ENCODE measurements at places on chromosomes 6 and 20.
A peak's percentile ranks its signal among the peaks of the same experiment; 100 is the strongest.

DNA sequence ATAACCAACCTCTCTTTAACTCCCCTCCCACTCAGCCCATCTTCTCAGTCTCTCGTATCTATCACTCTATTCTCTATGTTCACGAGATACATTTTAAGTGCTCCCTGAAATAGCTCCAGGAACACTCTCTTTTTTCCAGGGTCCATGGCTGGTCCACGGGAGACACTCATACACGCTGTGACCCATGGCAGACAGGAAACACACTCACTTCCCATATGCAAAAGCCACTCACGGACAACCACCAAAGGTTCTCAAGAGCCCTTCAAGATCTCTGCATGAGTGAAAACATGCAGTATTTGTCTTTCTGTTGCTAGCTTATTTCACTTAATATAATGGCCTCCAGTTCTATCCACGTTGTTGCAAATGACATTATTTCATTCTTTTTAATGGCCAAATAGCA, 71.4 kb upstream of the PCSK2 start:
- DNase-seq, result no peak

GRCh38 chr6:143555071-143555492, 43.6 kb upstream of the FUCA2 start:
- DNase-seq, result no peak

GRCh38 chr20:37896932-37897548, 5.9 kb upstream of the VSTM2L start:
- DNase-seq, result no peak

GRCh38 chr6:106693418-106693817, 64.0 kb downstream of the QRSL1 start:
- no peak for DNase-seq

GRCh38 chr20:8952721-8953120, 116.2 kb upstream of the PLCB4 start:
- no peak for DNase-seq

DNA sequence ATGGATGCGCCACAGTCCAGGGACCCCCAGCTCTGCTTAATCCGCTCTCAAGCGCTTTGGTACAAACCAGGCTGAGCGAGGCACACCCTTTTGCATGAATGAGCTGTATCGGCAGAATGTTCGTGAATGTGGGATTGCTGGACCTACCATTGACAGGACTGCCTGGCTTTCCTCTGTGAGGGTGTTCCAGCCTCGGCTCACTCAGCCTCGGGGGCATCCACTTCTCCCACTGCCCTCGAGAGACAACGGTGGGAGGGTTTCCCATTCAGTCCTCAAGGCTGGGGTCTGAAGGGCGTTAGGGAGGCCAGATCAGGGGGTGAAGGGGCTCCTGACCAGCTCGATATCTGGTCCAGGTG, 17.4 kb downstream of the MDFI start:
- DNase-seq, result no peak

- no peak for DNase-seq
These were observed 609 bp downstream of the MYL9 start for GRCh38 chr20:36541768-36542488.

DNA sequence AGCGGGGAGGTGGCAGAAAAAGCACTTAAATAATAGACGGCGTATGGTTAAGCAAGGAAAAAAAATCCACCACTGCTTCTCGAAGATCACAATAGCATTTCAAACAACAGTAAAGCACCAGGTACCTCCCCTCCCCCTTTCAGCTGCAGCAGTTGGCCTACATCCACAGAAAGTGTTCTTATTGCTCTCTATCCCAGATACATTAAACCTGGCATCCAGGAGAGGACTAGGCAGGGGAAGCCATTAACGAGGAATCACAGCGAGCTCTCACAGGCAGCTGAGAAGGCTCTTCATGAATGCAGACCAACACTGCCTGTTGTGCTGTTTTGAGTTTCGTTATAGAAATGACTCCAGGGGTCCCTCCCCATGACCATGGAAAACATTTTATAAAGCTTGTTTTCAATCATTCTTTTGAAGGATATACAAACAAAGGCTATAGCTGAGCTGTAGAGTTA, 11.8 kb downstream of the FYN start:
- no peak for DNase-seq

- DNase-seq, result no peak
These were observed 503.0 kb upstream of the RNF217 start for GRCh38 chr6:124459268-124459667.

GRCh38 chr6:27213544-27214125, 33.9 kb upstream of the PRSS16 start:
- DNase-seq, result no peak

DNA sequence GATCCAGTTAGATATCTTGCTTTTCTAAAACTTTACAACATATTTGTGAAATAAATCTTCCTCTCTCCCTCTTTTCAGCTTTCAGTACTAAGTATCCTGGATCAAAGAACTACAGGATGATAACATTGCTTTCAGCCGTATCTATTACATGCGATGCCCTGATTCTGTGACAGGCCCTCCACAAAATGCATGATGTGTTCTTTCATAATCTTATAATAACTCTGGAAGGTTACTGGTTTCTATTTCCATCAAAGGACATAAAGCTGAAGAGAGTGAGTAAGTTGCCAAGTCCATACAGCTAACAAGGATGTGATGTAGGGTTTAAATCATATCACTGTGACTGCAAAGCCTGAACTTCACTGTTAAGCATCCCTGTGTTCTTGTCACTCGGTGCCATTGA, 62.9 kb upstream of the ADGRG6 start:
- DNase-seq, result no peak

DNA sequence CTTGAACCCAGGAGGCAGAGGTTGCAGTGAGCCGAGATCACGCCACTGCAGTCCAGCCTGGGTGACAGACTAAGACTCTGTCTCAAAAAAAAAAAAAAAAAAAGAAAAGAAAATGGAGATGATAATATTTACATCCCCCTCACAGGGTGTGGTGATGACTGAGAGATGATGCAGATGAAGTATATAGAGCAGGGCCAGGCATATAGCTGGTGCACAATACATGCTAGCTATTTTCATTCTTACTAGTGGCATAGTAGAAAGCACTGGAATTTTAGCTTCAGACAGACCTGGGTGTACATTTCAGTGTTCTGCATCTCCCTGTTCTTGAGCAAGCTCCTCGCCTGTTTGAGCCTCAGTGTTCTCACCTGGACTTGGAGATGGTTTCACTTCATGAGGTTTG, 36.9 kb downstream of the CEBPB start:
- DNase-seq, result no peak

DNA sequence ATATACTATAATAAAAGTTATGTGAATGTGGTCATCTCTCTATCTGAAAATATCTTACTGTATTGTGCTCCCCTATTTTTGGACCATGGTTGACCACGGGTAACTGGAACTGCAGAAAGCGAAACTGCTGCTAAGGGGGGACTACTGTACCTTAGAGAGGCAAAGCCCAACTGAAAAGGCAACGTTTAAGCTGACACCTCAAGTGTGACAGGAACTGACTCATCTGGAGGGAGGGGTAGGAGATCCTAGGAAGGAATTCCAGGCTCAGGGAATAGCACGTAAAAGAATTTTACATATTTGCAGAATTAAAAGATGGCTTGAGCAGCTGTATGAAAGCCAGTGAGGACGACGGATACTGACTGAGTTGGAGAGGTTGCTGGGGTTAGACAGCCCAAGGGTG, 34.8 kb downstream of the ELOVL2 start:
- no peak for DNase-seq

GRCh38 chr6:38639498-38640215, at the start of gene BTBD9:
Gene BTBD9 (minus strand): TSS chr6:38639929.
- peak; percentile 90 for DNase-seq

DNA sequence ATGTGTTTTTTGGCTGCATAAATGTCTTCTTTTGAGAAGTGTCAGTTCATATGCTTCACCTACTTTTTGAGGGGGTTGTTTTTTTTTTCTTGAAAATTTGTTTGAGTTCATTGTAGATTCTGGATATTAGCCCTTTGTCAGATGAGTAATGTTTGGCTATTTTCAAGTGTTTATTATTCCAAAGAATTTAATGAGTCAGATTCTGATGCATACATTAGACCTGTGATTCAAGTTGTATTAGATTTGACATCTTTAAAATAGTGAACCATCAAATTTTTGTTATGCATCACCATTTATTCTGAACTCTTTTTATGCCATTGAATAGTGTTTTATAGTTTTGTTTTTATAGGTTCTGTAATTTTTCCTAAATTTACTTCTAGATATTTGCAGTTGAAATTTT, 319.3 kb downstream of the PKHD1 start:
- DNase-seq, result no peak

DNA sequence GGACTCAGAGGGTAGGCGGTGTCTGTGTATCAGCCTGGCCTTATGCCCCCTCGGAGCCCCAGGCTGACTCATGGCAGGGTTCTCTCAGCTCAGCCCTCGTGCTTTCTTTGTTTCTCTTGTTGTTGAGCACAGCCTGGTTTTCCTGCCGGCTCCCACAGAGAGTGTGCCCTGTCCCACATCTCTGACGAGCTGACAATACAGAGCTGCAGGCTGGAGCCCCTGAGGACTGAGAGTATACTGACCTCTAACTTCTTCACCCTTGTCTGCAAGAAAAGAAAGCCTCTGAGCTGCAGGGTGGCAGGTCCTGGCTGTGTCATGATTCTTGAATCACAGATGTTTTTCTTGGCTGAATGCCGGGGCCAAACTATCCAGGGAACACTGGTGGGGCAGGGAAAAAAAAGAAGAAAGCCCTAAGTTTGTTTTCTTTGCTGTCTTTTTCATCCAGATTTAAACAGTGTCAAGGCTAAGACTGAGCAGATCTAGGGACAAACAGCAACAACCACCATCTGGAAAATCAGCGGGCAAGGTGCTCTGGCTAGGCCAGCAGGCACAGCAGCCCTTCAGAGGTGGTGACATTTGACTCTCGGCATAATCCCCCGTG, 63.3 kb upstream of the ZNF133 start:
- DNase-seq, result no peak

DNA sequence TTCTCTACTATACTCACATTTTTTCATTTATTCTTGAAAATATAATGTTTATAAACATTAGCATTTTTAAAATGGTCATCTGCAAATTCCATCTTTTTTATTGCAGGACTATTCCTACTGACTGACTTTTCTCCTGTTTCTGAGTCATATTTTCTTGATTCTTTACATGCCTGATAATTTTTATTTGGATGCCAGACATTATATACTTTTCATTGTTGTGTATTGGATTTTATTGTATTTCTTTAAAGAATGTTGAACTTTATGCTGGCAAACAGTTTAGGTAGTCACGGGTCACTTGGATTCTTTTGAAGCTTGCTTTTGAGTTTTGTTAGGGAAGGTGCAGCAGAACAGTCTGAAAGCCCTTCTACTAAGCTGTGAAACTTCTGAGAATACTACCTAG, 403.2 kb downstream of the ARHGAP18 start:
- DNase-seq, result no peak

DNA sequence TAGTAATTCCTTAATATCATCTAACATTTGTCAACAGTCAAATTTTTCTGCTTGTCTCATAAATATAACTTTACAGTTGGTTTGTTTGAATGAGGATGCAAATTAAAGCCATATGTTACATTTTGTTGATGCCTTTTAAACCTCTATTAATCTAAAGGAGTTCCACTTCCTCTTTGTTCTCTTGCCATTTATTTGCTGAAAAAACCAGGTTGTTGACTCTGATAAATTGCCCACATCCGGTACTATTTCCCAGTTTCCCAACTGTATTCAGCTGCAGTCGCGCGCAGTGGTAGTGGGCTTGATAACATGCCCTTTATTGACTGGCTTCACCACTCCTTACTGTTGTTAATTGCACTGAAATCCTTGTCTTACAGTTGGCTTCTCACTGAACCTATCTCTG, 32.8 kb upstream of the SIRPB2 start:
- DNase-seq, result no peak
